DMS53 (cell line): ENCODE measurements at places on chromosomes 3 and 15.
A peak's percentile ranks its signal among the peaks of the same experiment; 100 is the strongest.

GRCh38 chr15:73697033-73697467, 12.9 kb downstream of the CD276 start:
- DNase-seq: peak; percentile 43

DNA sequence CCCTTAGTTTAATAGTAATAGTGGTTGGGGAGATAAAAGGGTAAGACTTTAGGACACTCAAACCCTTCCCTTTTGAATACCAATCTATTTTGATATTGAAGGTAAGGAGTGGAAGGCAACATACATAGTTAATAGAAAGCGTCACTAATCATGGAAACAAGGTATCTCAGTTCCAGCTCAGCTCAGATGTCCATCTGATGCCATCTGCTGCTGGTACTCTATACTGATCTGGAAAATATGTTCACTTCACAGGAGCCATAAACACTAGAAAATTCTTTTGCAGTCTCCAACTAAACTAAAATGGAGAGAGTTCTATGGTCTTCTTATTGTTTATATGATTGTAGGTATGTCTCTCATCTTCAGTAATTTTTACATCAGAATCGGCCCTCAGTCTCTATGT, 1777.1 kb downstream of the OTOL1 start:
- no peak for DNase-seq

- DNase-seq: no peak
Measured at GRCh38 chr15:87608238-87609028, 648.1 kb downstream of the NTRK3 start.

DNA sequence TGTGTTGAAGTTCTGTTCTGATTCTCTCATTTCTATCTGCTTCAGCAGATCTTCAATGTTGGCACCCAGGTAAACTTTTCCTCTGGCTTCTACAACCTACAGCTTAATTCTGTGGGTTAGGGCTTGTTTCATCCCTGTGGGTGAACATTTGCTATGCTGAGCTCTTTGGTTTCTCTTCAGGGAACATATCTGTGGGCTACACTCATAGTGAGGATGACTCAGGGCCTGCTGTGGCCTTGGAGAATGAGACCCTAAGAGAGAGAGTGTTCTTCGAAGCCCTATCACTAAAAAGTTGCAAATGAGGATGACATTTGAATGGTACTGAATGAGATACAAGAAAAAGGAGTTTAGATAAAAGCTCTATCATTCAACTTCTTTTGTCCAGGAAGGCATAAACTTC, 346.2 kb upstream of the CBLB start:
- no peak for DNase-seq

- no peak for DNase-seq
Measured at GRCh38 chr15:77508541-77509243, 88.0 kb downstream of the HMG20A start.

DNA sequence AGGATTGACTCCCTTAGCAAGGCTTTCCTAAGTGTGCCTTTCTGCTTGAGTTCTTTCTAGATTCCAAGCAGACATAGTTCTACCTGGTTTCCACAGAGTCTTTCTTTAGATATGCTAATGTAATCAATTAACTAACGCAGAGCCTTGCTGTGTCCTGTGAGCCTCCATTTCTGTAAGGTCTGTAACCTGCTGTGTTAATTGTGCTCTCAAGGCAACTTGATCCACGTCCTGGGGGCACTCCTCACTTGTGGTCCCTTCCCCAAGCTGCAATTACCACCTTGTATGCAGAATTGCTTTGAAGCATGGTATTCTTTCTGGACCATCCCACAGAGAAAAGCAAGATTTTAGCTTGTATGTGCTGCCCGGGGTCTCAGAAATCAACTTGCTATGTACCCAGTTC, 29.5 kb upstream of the THSD4 start:
- DNase-seq: no peak

GRCh38 chr3:188929137-188929536, 242.6 kb upstream of the TPRG1 start:
- DNase-seq: peak; percentile 63

GRCh38 chr3:124202754-124203153, 210.8 kb upstream of the ROPN1 start:
- DNase-seq: no peak

GRCh38 chr3:112136959-112137693, 4.1 kb upstream of the GCSAM start:
- peak; percentile 65 for DNase-seq

GRCh38 chr15:88788816-88789215, 14.4 kb upstream of the ACAN start:
- DNase-seq: no peak

GRCh38 chr3:154729741-154730140, 299.8 kb upstream of the GPR149 start:
- DNase-seq: no peak

GRCh38 chr3:126389112-126389793, 5.5 kb upstream of the CFAP100 start:
- DNase-seq: peak; percentile 96

DNA sequence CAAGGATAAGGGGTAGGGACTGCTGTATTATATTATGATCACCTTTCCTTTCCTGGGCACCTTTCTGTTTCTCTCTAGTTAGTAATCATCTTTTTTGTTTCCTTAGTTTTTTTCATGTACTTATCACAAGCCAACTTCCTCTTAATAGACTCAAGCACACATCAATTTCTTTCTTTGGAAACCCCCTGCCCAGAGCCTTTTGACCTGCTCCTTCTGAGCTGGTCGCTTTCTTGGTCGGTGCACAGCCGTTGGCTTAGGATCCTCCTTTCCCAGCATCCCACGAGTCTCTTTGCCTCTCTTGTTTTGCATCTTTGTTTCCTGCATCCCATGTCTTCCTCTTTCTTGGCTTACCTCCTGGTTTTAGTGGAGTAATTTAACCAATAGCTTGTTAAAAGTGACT, 26.9 kb downstream of the GASK1A start:
- no peak for DNase-seq

GRCh38 chr3:60202052-60202726, 1049.1 kb downstream of the FHIT start:
- peak; percentile 63 for DNase-seq

DNA sequence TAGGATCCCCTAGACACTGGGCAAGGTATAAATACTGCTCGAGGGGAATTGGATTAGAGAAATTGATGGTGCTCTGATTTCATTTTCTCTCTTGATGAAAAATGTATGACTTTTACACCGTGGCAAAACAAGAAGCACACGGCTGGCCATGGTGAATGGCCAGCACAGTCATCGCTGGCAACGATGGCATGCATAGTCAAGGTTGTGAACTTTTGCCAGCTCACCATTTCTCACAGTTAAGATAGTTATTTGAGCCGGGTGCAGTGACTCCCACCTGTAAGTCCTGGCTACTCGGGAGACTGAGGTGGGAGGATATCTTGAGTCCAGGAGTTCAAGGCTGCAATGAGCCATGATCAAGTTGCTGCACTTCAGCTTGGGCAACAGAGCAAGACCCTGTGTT, 95.4 kb downstream of the HMG20A start:
- DNase-seq: no peak

GRCh38 chr3:34005886-34006285, 207.5 kb downstream of the PDCD6IP start:
- no peak for DNase-seq

DNA sequence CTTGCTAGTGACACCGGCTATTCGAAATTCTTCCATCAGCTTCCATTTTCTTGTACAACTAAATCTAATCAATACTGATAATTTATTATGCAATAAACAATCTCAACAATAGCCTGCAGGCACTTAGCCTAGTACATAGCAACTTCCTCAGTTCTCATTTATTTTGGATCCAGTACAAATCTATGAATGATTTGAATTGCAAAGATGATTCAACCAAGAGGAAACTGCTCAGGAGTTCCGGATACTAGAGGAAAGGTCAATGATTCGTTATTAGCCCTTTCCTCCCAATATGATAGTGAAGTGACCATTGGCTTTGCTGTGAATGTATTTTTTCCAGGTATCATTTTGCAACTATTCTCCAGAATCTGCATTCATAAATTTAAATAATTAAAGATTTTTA, 827.0 kb downstream of the CADM2 start:
- no peak for DNase-seq

- DNase-seq: no peak
Measured at GRCh38 chr3:186042521-186043202, 66.2 kb downstream of the ETV5 start.
